NB4 (cell line): ENCODE measurements at places on chromosomes 11 and 22.
A peak's percentile ranks its signal among the peaks of the same experiment; 100 is the strongest.

- DNase-seq = no peak
Observed at GRCh38 chr11:126703662-126704061, 296.9 kb downstream of the KIRREL3 start.

DNA sequence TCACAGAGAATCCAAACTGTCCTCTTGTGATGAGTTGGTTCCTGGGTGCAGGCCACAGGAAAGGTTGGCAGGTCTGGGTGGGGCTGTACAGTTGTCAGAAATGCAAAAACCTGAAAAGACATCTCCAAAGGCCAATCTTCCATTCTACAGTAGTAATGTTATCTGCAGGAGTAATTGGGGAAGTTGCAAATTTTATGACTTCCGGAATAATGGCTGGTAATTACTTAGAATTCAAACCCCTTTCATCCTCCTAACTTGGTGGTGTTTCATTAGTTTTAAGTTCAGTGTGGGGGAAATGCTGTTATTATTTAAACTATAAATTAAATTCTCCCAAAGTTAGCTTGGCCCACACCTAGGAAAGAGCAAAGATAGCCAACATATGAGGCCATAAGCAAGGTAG is 64.7 kb upstream of the FAT3 start:
- peak; percentile 38 for DNase-seq

DNA sequence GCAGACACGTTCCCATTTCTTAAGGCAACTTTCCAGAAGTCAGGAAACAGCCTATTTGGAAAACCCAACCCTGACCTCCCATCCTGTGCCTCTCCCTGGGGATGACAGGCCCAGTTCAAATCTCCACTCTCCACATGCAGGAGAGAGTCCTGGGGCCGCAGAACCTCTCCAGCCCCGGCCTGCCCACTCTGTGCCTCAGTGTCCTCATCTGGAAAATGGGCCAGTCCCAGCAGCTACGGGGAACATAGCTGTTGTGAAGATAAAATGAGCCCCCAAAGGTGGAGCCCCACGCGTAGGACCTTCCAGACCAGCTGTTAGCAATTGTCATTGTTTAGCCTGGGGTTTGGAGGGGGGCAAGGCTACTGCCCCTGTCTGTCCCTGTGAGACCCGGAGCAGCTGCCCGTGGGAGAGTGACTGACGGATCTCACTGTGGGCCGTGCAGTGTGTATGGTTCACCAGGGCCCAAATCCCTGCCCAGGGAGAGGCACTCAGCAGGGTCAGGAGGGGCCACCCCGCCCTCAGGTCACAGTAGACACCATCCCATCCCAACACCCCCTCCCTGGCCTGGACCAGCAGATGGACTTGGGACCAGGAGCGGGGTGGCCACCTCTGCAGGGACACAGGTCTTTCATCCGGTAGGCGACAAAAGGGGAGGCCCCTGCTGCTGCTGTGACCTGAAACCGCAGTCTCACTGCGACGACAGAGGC is 145.9 kb downstream of the CTTN start:
- no peak for DNase-seq

DNA sequence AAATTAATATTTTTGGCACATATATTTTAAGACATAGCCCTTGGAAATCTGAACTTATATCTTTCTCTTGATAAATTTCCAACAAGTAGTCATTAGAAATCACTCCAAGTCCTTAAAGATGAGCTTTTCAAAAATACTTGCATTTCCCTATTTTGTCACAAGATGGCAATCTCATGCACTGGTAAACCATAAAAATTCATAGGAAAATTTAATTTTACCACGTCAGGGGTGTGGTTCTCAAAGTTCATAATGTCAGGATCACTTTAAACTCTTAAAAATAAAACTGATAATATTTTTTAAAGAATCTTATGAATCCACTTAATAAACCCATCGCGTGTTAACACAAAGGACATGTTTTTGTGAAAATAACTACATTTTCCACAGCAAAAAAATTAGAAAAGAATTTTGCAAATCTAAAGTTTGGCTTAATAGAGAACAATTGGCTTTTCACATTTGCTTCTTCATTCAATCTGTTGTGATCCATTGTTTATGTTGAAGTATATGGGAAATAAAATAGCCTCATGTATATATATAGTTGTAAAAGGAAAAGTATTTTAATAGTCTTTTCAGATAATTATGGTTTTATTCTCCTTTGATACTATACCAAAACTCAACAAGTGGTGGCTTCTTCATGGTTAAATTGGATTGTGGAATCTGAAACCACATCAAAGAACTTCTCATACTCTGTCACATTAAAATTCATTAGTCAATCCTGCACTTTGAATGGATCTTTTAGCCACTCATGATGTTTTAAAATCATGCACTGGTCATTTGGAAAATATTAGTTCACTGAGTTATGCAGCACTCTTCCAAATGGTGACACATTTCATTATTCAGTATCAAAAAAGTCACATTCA is 169.1 kb downstream of the CADM1 start:
- peak; percentile 33 for DNase-seq

- peak; percentile 49 for DNase-seq
Observed at GRCh38 chr11:11313426-11313825, 39.6 kb downstream of the CSNK2A3 start.

DNA sequence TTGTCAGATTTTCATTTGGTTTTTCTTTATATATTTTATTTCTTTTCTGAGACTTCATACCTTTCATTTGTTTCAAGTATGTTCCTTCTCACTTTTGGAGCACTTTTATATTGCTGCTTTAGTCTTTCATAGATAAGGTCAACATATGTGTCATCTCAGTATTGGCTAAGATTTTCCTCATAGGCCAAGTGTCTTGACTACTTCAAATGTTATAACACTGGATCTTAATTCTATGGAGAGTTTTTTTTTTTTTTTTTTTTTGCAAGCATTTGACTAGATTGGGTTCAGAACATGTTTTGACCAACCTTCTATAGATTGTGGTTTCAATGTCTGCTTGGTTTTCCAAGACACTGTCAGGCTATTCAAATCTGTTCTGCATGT is 69.0 kb upstream of the NARS2 start:
- DNase-seq = no peak

GRCh38 chr11:92500453-92500852 is 275.8 kb downstream of the FAT3 start:
- DNase-seq = no peak

DNA sequence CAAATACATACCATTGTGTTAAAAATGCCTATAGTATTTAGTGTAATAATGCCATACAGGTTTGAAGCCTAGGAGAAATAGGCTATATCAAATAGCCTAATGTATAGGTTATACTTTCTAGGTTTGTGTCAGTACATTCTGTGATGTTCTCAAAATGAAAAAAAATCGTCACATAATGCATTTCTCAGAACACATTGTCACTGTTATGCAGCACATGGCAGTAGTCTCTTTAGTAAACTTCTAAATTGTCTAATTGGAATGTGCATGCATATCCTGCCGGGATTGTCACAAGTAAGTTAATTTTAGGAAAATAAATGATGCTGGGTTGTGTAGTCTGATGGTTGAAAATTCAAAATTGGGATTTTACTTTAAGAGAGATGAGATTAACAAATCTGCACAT is 920.1 kb upstream of the CNTN5 start:
- no peak for DNase-seq

DNA sequence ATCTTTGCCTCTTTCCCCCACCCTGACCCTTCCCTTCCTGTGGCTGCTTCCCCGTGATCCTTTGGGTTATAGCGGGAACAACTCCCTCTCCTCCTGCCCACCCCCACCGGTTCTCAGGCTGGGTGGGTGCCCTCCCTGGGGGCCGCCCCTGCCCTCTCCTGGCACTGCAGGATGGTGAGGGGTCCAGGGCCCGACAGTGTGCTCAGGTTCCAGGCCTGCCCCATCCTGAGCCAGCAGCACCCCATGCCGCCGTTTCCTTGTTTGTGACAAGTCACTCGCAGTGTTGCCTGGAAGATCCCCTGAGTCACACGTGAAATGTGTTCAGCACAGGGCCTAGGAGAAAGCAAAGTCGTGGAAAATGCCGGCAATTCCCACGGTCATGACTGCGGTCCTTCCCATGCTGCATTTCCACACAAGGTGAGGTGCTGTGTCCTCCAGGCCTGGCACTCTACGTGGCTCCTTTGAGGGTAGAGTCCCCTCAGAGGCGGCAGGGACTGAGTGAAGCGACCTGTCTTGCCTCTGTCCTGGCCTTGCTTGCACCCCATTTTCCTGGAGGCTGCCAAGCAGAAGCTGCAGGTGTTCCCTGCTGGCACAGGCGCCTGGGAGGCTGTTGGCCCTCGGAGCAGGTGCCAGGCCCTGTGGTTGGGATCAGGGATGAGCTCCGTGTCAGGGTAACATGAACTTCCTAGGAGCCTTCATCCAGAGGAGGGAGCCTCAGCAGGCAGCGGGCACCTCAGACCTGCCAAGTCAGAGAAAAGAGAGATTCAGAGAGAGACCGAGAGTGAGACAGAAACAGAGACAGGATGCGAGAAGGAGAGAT is 80.5 kb upstream of the LINC01488 start:
- peak; percentile 50 for DNase-seq

DNA sequence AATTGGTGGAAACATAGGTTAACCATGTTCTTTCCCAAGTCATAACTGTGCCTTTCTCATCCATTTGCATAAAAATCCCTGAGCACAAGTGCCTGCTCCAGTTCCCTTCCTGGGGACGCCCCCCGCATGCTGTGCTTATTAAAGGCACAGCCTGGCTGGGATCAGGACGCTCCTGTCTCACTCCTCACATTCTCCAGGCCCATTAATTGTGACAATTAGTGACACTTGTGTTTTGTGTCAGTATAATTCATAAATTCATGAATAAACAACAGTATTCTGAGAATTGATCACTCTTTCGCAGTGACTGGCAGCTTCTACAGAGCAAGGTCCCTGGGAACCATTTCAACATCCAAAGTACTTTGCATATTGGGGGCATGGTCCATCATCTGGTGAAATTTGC is 1354.4 kb downstream of the TBC1D22A start:
- no peak for DNase-seq

DNA sequence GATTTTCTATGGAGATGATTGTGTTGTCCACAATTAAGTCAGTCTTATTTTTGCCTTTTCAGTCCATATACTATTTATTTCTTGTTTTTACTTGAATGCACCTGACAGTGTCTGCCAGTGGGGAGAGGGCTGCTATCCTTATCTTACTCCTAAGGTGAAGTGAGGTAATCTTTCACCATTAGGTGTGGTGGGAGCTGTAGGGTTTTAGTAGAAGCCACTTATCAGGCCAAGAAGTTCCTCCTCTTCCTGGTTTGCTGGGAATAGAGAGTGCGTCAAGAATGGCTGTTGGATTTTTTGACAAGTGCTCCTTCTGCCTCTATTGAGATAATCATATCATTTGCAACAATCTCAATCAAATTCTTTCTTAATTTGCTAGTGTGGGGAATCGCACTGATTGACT is 108.4 kb downstream of the KCNQ1 start:
- DNase-seq = no peak

- DNase-seq = peak; percentile 57
Observed at GRCh38 chr11:32172848-32173834, 82.3 kb downstream of the RCN1 start.

GRCh38 chr22:17921871-17922821 is 102.2 kb downstream of the MICAL3 start:
- no peak for DNase-seq

DNA sequence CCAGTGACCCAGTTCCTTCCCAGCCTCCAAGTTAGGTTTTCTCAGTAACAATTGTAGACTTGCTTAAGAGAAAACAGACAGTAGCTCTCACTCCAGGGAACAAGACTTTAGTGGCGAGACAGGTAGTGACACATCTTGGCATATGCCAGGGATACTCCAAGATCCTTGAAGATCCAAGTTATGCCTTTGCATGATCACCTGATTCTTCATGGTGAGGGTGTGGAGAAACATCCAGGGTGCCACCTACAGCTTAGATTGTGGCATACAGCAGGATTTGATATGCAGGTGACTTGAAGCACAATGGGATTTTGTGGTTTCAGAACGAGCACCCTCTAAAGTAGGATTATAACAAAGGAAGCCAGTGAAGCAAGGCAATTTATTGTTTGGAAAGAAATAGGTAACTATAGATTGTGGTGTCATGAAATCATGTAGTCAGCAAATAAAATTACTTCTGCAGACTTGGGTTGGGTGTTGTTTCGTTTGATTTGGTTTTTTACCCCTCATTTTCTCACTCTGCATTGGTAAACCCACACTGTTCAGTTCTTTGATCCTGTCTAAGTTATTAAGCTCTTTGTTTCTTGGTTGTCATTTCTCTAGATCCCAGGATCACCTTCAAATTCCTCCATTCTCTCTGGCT is 9.2 kb downstream of the POU2AF3 start:
- DNase-seq = no peak

DNA sequence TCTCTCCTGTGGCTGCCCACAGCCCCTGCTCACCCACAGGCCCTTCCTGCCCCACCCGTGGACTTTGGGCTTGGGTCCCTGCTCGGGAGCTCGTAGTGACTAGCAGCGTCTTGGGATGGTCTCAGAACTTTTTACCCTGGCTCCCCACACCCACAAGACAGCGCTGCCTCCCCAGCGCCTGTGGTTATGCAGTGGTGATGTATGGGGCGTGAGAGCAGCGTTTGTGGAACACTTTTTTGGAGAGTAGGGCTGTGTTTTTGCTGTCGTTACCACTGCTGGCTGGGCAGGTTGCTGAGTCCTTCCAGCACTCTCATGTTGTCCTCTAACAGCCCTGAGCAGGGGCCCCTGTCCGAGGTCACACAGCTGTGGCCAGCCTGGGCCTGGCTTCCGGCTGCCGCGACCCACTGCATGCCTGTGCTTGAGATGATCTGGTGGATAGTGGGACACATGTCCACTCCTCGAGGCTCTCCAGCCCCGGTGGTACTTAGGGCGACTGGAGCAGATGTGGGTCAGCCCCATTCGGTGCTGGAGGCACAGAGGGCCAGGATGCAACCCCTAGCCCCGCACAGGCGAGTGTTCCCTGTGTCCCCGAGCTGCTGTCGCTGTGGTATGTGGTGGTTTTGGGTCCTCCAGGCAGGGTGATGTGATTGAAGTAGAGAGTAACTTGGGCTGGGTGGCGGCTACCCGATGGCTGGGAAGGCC is 7.1 kb upstream of the GRAMD4 start:
- DNase-seq = no peak

- no peak for DNase-seq
Observed at GRCh38 chr11:294780-295179, 4.5 kb downstream of the IFITM5 start.

DNA sequence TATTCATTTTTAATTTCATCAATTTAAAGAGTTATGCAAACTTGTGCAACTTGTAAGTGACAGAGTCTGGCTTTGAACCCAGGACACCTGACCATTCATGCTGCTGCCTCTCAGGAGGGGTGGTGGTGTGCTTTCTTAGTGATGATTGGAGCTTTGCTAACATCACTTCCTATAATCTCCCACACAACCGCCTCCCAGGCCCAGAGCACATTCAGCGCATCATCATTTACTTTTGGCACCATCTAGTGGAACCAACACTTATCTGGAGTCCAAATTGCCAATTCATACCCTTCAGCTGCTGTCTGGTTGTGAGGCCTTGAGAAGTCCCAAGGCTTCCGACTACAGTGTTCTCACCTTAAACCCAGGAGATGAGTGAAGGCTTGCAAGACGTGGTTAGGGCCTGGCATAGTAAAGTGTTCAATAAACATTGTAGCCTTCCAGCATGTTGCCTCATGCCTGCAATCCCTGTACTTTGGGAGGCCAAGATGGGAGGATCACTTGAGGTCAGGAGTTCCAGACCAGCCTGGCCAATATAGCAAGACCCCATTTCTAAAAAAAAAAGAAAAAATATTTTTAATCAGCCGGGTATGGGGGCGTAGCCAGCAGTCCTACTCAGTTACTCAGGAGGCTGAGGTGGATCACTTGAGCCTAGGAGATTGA is 1.1 kb upstream of the TTLL1 start:
- peak; percentile 88 for DNase-seq

- peak; percentile 75 for DNase-seq
Observed at GRCh38 chr22:36194971-36195370, 6.6 kb downstream of the APOL4 start.

- no peak for DNase-seq
Observed at GRCh38 chr11:127362754-127363308, 362.3 kb upstream of the KIRREL3 start.

- no peak for DNase-seq
Observed at GRCh38 chr22:49771266-49772065, 56.2 kb downstream of the BRD1 start.
